ENCODE measurements at places on chromosomes 2 and 18.

DNA sequence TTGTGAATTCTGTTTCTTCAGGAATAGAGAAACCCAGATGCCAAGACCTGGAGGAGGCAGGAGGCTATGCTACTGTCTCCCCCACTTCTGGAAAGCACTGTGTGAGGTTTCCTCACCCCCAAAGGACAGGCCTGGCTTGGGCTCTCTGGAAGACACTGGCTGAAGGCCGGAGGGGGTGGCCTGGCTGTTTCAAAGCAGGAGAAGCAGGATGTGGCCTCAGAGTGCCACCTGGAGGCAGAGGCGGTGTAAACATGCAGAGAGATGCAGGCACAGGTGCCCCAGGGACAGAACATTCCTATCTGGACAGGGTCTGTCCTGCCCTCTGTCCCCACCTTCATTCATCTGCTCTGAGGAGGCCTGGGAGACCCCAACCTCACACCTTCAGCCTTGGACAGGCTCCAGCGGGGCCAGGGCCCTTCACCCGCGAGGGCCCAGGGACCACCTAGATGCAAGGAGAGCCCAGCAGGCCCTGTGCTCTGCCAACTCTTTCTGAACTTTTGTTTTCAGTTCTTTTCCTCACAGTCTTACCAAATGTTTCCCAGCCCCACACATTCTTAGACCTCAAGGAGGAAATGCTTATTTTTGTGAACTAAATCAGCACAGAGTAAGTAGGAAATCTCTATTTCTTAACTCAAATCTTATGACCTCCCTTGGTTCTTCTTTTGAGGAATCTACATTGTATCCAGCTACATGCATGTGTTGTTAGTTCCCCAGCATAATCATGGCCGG, 79.2 kb downstream of the LONRF2 start:
- DNase-seq = peak; percentile 63

DNA sequence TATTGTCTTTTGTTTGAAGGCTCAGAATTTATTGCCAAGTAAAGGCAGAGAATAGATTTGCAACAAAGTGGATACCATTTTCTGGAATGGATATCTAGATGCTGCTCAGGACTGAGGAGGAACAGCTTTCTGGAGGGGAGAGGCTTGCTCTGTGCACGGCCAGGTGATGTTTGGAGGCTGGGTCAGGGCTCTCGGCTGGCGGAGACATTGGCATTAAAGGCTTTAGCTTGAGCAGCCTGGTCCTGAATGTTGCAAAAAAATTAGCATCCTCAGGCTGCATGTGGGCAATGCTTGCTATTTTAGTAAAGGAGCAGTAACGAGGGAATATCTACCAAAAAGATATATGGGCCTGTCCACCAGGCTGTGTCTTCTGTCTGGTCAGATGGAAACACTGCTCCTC, 20.4 kb downstream of the RNF144A start:
- no peak for DNase-seq

DNA sequence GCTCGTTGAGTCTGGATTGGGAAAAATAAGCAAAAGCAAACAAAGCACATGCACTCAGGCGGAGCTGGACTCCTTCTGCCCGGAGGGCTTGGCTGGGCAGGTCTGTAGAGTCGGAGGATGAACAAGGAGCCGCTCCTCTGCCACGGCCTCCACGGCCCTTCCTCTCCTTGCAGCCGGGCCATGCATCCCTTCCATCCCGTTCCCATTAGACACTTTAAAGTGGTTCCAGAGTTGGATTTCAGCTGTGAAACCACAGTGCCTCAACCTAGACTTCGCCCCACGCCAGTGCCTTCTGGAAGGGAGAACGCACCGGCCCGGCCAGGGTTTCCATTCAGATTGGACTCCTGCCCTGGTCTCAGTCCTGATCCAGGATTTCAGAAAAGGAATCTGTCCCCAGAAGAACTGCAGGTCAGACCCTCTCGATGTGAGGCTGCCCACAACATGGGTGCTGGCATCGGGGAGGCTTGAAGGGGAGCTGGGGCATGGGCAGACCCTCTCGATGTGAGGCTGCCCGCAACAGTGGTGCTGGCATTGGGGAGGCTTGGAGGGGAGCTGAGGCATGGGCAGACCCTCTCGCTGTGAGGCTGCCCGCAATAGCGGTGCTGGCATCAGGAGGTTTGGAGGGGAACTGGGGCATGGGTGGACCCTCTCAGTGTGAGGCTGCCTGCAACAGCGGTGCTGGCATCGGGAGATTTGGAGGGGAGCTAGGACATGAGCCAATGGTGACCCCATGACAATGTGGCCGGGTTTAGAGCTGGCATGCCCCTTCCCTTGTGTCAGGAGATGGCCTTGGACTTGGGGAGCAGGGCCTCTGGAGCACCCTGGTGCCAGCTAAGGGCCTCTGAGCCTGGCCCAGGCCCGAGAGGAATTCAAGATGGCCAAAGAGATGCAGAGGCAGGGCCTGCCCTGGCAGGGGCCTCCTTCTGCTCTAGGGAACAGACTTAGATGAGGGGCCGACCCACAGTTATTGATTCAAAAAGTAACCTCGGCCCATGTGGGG, 304.5 kb downstream of the NDUFA10 start:
- DNase-seq = no peak

DNA sequence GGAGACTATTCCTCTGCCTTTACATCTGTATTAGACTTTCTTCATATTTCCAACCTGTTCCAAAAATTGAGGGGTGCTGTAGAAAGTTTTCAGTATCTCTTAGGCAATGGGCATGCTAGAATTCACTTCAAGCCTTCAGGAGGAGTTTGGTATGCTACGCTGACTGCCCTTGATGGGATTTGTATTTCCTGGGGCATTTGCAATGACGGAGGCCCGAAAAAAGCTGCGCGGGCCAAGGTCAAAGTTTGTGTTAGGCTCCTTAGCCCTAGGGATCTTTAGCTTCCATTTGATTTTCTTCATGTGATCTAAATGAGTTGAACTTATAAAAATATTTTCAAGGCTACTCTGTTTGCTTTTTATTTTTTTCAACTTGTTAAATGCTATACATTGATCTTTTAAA, 5.1 kb downstream of the CPS1 start:
- no peak for DNase-seq

GRCh38 chr2:9565436-9566153, 10.0 kb upstream of the ADAM17 start:
- DNase-seq = no peak

- no peak for DNase-seq
Measured at GRCh38 chr18:57668021-57668420, 46.4 kb upstream of the NARS1 start.

DNA sequence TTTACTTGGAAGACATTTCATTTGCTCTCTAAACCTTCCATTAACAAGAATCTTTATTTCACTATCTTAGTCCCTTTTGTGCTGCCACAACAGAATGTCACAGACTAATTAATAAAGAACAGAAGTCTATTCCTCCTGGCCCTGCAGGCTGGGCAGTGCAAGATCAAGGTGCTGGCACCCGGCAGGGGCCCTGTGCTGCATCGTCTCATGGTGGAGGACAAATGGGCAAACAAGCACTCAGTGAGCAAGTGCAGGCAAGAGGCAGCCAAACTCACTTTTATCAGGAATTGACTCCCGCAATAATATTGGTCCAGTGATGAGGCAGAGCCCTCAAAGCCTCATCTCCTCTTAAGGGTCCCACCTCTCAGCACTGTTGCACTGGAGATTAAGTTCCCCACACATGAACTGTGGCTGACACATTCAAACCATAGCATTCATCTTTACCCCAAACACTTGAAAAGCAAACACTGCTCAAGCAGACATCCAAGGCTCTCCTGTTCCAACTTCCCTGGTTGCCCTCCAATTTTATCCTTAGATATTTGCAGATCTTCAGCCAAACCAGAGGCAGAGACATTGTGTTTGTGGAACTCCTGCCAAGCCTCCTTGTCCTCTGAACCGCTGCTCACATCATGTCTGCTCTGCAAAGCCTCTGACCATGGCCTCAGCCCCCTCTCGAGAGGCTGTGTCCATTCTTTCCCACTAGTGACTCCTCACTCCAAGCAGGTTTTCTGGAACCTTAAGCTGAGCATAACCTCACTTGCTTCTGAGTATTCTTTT, 404.4 kb upstream of the SOX11 start:
- no peak for DNase-seq

GRCh38 chr18:32373995-32374394, 96.7 kb downstream of the GAREM1 start:
- DNase-seq = no peak

GRCh38 chr2:50712569-50712968, 319.4 kb downstream of the NRXN1 start:
- no peak for DNase-seq

DNA sequence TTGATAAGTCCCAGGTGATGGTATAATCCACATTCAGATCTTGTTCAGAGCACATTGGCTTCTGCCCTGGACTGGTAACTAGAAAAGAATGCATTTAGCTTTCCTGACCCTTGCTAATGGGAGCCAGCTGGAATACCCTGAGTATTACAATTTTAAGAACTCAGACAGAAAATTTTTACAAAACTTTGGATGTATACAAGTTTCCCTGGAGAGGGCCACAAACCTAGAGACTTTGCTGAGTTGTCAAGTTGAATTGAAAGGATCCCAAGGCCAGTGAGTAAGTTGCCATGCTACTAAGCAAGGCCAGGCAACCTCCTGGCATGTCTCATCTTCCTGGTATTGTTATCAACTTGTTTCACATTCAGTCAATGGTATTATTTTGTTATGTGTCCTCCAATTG, 20.0 kb upstream of the NABP1 start:
- DNase-seq = no peak

DNA sequence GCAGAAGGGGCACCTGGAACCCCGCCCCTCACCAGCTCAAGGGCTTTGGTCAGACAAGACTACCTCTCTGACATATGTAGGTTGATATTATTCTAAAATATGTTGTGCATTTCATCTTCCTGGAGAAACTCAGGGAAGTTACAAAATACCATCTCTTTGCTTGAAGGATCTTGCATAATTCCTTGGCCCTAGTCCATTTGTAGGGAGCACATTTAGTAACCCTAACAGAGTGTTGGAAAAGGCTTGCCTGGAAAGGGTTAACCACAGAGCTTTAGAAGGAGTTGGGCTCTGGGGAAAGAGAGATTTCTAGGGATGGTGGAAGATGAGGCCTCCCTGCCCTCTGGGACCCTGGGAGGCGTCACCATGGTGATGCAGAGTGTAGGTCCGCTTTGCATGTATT, 143.0 kb upstream of the SLC1A4 start:
- DNase-seq = no peak

- no peak for DNase-seq
Measured at GRCh38 chr2:219419331-219420197, 1.4 kb downstream of the DES start.

GRCh38 chr2:237154884-237155851, 69.5 kb downstream of the COPS8 start:
- no peak for DNase-seq

DNA sequence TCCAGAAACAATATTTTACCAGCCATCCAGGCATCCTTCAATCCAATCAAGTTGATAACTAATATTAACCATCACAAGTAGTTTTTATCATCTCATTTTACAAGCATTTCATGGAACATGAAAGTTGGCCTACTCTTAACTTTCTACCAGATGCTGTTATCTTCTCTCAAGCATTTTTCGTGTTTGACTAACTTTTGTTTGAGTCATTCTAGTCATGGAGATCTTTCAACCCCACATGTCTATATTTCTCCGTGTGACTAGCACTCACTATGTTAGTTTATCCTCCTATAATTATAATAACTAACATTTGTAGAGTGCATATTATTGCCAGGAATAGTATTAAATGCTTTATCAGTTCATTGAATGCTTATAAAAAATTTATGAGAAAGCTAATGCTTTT, 307.0 kb upstream of the CWC22 start:
- no peak for DNase-seq

GRCh38 chr2:154898269-154898668, 199.8 kb downstream of the KCNJ3 start:
- no peak for DNase-seq

- DNase-seq = no peak
Measured at GRCh38 chr2:129199501-129199900, 780.0 kb upstream of the RAB6C start.

GRCh38 chr2:199458806-199459285, 1.1 kb upstream of the SATB2 start:
- peak; percentile 15 for DNase-seq

GRCh38 chr2:31504311-31504710, 76.4 kb downstream of the SRD5A2 start:
- DNase-seq = no peak

GRCh38 chr18:51617167-51617566, 419.7 kb upstream of the MEX3C start:
- no peak for DNase-seq

GRCh38 chr2:43075811-43076585, 150.4 kb downstream of the ZFP36L2 start:
- DNase-seq = no peak

All from progenitor cell of endocrine pancreas (in vitro differentiated cells).